ENCODE measurements at places on chromosomes 1 and 21.

DNA sequence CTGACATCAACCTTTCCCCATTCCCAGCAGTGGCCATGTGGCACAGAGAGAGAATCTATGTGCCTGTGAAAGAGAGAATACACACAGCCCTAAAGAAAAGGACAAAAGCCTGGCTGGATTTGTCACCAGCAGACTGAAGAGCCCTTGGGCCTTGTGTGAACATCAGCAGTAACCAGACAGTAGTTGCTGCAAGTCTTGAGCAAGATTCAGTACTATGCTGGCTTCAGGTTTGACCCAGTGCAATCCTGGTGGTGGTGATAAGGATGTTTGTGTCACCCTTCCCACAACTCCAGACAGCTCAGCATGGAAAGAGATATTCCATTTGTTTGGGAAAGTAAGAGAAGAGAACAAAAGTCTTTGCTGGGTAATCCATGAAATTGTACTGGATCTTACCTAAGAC lies 28.4 kb upstream of the GBP6 start:
- no peak for DNase-seq

GRCh38 chr1:214856843-214857242 lies 225.7 kb upstream of the KCNK2 start:
- peak; percentile 37 for DNase-seq

DNA sequence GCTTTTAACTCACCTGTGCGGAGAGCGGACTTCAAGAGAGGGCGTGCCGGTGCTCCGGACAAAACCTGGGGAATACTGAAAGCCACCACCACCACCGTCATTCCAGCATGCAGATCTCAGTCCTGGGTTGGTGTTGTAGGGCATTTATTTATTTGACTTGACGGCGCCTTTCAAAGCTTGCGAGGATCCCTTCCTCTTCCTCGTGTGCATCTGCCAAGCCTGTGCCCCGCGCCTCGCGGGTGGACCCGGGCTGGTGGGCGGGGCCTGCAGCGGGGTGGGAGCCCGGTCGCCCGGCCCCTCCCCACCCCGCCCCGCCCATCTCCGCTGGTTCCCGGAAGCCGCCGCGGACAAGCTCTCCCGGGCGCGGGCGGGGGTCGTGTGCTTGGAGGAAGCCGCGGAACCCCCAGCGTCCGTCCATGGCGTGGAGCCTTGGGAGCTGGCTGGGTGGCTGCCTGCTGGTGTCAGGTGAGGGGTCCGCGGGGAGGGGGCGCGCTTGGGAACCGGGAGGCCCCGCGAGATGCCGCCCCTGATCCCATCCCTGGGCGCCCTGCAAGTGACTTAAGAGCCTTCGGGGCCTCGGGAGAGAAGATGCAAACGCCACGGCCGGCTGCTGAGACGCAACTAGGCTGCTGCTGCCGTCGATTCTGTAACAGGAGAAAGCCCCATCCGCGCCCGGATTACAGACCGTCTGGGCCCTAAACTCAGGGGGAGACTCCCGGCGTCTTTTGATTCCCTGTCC lies at the start of gene IL10RB:
IL10RB (plus strand) TSS at position 318 of the 739 bp plus-strand sequence; CDS start at position 417, 99 bp downstream.
- peak; percentile 57 for DNase-seq

DNA sequence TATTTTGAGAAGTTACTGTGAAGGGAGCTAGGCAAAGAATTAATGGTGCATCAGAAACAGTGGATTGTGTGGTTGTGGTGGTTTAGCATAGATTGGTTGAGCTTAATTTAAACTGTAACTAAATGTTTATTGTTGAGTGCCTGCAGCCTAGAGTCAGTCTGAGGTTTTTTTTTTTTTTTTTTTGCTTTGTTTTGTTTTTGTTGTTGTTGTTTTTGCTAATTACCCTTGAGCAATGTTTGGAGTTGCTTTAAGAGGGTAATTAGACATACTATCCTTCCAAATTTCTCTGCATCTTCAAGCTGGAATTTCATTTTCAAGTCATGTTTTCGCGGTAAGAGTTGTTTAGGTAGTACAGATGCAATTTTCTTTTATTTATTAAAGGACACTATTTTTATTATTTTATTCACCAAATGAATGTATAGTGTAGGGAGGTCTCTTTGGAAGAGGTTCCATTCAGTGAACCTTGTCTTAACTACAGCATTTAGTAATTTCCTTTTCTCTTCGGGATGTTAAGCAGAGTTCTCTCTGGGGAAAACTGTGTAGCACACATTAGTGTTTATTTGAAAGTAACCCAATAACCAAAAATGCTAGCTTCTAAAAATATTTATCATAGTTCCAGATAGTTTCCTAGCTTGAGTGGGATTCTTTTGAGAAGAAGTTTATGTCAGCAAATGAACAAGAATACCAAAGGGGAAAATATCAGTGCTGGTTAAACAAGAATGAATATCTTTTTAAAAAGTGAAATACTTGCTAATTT lies 82.3 kb downstream of the CLIC4 start:
- DNase-seq = peak; percentile 14

DNA sequence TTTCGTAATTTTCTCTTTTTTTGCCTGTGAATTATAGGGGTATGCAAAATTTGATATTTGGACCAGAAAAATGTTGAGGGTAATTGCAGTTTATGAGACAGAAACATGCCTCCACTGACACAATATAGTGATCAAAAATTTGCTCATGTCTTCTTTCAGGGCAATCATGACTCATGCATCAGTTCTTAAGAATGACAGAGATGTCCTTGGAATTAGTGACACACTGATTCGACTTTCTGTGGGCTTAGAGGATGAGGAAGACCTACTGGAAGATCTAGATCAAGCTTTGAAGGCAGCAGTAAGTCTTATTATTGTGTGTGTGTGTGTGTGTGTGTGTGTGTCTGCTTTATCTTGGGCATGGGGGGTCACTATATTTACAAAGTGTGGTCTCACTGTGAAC lies 27.5 kb downstream of the CTH start:
- peak; percentile 50 for DNase-seq

- no peak for DNase-seq
Measured at GRCh38 chr1:53629101-53629691, 109.8 kb downstream of the GLIS1 start.

DNA sequence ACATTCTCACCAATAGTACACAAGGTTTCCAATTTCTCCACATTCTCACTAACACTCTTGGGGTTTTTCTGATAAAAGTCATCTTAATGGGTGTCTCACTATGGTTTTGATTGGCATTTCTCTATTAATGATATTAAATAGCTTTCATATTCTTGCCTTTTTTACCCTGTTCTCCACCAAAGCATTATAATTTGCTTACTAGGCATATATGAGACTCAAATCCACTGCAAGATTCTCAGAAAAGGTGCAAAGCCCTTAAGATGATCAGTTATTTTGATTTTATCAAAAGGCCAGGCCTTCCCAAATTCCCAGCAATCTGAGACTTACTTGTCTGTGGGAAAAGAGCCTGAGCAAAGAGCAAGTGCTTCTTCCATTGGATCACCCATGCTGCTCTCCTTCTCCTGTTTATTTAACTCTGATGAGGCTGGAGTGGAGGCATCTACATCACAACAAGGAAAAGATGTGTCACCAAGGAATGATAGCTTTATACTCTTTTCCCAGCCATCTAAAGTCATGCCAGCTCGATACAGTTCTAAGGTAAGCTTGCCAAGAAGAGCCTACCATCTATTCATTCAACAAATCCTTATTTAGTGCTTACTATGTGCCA lies 24.6 kb downstream of the CLSPN start:
- no peak for DNase-seq

GRCh38 chr1:97869441-97869840 lies 51.4 kb downstream of the DPYD start:
- no peak for DNase-seq

GRCh38 chr1:178266619-178267066 lies 172.7 kb downstream of the RASAL2 start:
- no peak for DNase-seq

GRCh38 chr1:6075748-6076147 lies 30.1 kb downstream of the KCNAB2 start:
- no peak for DNase-seq

GRCh38 chr1:58780836-58781452 lies 2.9 kb downstream of the JUN start:
- no peak for DNase-seq

GRCh38 chr21:27423038-27423437 lies 456.1 kb upstream of the ADAMTS5 start:
- DNase-seq = peak; percentile 74

- no peak for DNase-seq
Measured at GRCh38 chr1:67342076-67342890, 34.6 kb downstream of the IL12RB2 start.

- DNase-seq = peak; percentile 7
Measured at GRCh38 chr1:16464917-16465625, 24.5 kb downstream of the NECAP2 start.

DNA sequence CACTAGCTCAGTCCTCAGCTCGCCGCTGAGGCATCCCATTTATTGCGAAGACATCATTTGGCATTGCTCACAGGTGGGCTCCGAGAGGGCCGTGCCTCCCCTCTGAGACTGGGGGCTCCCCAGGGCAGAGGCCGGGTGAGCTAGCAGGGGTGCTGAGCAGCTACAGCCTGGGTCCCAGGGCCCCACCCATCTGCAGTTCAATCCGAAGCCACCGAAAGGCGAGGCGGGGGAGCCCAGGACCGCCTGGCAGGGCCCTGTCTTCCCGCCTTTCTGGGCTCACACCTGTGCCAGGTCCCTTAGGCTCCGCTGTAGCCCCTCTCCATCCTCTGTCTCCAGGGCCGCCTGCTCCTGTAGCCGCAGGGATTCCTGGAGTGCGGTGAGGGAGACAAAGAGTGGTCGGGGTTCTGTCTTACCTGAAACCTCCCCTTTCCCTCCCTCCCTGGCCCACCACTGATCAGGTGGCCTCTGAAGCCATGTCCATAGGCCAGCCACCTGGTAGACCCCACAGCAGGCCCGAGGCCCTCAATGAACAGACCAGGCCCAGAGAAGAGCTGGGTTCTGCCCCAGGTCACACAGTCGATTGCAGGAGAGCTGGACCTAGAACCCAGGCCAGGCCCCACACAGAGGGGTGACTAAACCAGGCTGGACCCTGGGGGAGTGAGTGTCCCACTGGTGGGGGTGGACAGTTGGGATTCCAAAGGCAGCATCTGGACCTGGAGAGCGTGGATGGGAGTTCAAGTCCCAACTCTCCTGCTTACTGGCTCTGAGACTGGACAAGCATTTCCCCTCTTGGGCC lies 18.1 kb upstream of the NBPF1 start:
- no peak for DNase-seq

- no peak for DNase-seq
Measured at GRCh38 chr1:2228694-2229036, 546 bp downstream of the SKI start.

GRCh38 chr1:33985656-33986055 lies 121.8 kb downstream of the HMGB4 start:
- DNase-seq = peak; percentile 78

DNA sequence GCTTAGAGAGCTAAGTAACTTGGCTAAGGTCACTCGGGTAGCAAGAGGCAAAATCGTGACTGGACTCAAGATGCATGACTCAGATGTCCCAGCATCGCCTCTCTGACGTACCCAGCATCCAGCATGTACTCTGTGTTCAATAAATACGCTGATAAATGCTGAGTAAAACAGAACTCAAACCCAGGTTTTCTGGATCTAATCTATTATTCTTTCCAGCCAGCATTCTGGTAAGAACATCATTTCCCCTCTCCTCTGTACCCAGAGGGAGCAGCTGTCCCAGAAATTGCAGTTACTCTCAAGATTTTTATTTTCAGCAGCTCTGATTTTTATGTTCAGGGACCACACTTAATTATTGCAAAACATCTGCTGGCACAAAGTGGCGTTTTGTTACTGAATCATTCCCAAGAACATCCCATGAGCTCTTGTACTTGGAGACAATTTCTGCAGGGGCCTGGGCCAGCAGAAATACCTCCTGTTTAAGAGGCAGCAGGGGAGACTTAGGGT lies 249.0 kb downstream of the PRDM2 start:
- peak; percentile 4 for DNase-seq

GRCh38 chr1:41377397-41377796 lies 16.2 kb downstream of the FOXO6 start:
- DNase-seq = no peak

GRCh38 chr1:86997538-86997937 lies 83.1 kb downstream of the HS2ST1 start:
- no peak for DNase-seq

Data from fibroblast of skin of right biceps (primary cell).